Stimulated activated naive CD8-positive, alpha-beta T cell treated with anti-CD3 and anti-CD28 coated beads, Interleukin-15, amount 100 ng/mL, for 72 hours (primary cell): ENCODE measurements at places on chromosomes 3 and 15.

GRCh38 chr3:71214797-71215196, 368.7 kb downstream of the FOXP1 start:
- DNase-seq, result no peak

DNA sequence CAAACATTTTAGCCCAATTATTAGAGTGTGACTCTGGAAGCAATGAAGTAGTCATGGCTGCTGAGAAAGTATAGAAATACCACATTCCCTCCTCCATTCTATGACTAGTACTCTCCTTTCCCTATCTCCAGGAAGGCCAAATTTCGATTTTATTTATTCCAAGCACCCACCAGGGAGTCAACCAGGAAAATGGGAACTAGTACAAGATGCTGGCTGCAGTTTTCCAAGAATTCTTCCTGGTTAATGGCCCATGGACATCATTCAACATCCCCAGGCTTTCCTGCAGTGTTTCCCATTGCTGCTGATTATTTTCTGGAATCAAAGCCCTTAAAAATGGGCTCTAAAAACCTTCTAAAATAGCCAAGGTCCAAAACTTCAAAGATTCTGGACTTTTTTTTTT, 247.9 kb upstream of the STT3B start:
- no peak for DNase-seq

DNA sequence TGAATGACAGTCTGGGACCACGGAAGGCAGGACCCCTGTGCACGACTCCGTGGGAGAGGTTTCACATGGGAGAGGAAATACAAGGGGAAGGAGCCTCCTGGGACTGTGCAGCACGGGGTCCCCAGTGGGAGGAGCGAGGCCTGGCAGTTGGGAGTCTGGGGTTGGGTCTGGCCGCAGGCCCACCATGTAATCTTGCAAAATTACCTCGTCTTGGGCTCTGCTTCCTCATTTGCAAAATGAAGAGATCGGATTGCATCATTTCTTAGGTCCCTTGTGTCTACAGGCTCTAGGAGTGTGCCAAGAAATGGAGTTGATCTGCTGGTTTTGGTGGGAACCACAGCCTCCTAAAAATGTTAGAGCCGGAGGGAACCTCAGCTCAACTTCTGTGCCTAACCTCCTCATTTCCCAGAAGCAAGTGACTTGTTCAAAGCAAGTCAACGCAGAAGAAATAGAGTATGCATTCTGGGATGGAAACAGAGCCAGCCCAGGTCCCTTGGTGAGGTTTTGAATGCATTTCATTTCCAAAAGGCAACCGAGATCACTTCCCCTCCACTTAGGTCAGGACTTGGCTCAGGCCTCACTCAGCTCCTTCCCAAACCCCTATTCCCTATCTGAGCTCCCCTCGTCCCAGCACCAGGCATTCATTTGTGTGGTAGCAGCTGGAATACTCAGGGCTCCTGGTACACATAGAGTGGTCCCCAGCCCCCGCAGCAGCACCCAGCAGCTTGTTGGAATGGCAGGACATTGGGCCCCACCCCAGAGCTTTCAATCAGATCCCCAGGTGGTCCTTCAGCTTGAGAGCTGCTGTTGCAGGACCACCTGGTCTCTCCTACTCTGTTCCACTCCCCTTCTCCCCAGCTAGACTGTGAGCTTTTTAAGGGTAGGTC, 267.7 kb downstream of the XXYLT1 start:
- no peak for DNase-seq

DNA sequence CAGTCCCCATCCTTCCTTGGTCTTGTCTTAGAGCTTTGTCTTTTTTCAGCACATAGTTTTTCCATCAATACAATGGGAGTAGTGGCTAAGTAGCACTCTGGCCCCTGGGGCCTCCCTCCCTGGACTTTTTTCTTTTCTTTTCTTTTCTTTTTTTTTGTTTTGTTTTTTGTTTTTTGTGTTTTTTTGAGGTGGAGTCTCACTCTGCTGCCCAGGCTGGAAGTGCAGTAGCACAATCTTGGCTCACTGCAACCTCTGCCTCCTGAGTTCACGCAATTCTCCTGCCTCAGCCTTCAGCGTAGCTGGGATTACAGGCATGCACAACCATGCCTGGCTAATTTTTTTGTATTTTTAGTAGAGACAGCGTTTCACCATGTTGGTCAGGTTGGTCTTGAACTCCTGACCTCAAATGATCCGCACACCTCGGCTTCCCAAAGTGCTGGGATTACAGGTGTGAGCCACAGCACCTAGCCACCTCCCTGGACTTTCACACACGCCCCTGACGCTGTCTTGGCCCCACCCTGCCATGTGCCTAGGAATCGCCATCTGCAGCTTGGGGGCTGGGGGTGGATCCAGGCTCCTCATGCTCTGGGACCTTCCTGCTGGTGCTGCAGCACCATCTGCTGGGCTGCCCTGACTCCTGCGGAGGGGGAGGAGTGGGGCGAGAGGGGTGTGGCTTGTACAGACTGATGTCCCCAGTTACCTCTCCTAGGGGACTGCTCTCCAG, 2.8 kb downstream of the C15orf39 start:
- DNase-seq, result peak; percentile 83

DNA sequence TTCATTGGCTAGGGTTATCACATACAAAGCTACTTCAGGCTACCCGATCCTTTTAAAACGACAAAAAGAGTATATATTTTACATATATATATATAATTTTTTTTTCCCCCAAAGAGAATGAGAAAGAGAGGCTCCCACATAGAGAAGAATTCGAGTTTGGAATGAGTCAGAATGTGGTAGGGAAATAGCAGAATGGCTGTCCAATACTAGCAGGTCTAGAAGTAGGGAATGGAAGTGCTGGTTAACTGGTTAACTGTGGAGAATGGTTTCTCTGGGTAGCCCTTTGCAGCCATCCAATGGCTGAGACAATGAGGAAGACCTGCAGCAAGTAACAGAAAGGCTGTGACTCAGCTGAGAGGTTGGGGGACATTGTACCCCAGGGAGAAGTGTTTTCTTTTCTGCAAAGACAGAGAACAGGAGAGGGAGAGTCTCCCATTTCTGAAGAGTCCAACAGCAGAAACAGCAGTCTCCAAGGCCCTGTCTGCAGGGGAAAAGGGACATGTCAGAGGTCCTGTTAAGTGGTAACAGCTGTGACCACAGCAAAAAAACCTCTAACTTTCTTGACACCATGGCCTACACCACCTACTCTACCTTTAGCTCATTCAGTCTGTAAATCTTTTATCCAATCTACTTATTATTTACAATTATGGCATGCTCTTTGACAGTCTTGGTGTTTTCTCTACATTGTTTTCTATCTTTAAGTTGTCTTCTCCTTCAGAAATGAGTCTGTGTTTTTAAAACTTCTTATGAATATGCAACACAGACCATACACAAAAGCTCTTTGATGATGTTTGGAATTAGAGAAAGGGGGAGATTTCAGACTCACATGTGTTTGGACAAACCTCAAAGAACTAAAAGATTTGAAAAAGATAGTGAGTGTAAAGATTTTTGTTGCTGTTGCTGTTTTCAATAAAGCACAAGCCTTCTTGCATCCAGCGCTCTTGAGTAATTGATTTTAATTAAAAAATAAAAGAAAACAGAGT, 116.1 kb upstream of the SLC7A14 start:
- no peak for DNase-seq

GRCh38 chr15:85011160-85011571, 29.5 kb downstream of the PDE8A start:
- DNase-seq, result no peak

DNA sequence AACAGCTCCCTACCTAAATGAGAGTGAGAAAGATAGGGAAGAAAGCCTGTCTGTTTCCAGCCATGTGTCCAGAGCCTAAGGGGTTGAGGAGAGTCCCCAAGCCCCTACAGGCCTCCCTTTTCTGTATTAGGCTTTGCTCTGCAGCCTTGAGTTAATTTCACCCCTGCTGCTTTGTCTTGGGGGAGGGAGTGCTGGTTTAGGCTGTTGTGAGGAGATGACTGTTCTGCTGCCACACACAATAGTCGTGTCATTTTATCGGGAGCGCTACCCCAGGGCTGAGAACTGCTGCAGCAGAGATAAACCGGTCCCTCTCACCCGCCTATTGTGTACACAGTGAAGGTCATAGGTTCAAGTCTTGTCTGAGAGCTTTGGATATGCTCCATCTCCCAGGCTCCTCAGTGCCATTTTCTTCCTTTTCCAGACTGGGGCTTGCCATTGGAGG, 1.4 kb downstream of the ZNF609 start:
- DNase-seq, result no peak

GRCh38 chr15:85621094-85621493, 173.6 kb downstream of the KLHL25 start:
- no peak for DNase-seq

DNA sequence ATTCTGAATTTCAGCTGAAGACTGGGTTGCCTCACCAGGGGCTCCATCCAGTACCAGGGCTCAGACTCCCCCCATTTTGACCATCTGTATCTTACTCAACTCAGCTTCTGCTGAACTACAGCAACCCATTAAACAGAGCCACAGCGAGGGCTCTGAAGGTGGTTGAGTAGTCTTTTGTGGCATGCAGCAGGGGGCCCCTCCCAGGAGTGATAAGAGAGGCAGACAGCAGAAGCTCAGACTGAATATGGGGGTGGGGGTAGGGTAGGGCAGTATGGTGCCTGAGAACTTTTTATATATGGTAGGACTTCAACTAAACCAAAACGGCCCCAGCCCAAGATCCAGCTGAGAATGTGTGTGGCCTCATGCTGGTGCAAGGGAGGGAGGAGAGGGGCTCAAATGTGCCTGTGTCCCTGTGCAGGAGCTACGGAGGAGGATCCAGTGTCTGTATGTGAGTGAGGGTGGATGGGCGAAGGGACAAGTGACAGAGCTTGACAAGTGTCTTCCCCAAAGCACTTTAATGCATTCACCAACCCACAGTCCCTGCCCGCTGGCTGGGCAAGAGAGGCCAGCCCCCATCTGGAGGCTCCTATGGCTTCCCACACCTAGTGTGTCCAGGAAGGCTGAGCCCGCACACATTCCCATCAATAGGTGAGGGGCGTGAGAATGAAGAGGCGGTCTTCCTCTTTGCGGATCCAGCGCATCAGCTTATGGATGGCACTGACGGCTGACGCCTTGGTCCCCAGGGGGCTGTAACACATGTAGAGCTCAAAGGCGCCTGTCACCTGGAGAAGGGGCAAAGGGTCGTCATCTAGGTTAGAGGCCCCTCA, 4.9 kb upstream of the MST1R start:
- DNase-seq, result no peak

DNA sequence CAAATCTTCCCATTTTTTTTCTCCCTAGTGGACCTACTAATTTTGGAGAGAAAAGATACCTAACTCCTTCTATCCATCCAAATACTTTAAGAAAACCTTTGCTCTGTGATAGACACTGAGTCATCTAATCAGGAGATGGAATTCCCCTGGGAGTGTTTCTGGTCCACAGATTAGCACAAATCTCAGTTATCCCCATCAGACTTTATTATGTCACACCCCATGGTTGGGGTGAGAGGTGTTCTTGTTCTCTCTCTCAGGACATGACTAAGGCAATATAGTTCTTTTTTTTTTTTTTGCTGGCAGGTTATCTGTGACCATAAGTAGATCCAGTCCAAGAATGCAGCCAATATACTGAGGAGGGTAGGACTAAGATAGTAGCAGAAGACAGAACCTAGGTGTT, 15.8 kb downstream of the SLC9A9 start:
- no peak for DNase-seq

- no peak for DNase-seq
These were observed 4.1 kb downstream of the VGLL3 start for GRCh38 chr3:86986671-86987420.
